ENCODE measurements at places on chromosomes 7 and 10. TPM values are rescaled to one million over a fixed set of nuclear protein-coding genes. Genes with fewer than 3 reads are reported as not detected.

The SAMD9L gene
- total RNA-seq, result 3.8 TPM

The SFTPA1 gene
- not detected for total RNA-seq

The GPC2 gene
- total RNA-seq, result not detected

The TUBB8 gene
- not detected for total RNA-seq

DNA sequence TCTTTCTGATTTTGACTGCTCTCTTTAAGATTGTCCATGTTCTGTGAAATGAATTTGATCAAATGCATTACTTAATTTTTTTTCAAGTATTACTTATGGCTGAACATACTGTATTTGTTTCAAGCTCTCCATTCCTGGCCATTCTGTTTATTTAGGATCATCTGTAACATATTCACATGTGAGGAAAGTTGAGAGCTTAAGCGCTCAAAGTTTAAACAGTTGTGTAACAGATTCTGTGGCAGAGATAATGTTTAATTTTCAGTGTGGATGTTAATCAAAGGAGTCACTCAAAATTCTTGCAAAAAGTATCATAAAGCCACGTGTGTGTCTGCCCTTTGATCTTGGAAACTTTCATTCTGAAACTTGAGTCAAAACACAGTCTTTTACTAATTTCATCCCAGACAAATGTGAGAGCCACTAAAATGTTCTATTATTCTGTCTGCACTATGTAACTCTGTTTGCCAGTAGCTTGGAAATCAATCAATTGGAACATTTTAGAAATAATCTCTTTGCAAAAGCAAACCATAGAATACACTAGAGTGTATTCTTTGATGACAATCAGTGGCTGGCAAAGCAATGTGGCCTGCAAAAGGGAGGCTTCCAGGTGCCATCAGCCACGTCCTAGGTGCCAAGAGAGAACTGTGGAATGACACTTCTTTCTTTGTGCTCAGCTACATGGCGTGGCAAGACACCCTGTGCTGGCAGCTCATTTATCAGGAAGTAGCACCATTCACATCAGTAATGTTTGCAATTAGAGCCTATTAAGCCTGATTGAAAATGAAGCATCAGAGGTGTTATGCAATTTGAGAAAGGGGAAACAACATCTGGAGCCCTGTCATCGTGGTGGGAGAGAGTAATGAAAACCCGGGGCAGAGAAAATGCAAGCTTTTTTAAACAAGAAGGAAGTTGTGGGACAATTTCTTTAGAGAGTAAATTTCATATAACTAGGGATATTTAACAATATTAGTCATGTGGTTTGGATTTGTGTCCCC, 40.9 kb downstream of the ARL5B start:
- no peak for DNase-seq

DNA sequence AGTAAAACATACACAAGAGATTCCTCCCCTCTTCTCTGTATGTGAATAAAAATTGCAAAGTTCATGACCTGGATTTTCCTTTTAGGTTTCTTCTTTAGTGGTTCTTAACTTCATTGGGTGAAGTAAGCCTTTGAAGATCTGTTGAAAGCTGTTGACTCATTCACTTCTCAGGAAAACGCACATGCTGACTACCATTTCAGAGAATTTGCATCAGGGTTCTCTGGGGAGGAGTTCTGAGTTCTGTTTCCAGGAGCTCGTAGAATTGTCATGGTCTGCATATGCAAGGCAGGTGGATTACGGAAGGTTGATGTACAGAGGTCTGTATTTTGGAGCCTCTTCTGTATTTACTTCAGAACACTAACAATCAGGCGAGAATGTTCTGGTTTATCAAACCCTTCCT, 962 bp upstream of the SLC26A4 start:
- no peak for DNase-seq

DNA sequence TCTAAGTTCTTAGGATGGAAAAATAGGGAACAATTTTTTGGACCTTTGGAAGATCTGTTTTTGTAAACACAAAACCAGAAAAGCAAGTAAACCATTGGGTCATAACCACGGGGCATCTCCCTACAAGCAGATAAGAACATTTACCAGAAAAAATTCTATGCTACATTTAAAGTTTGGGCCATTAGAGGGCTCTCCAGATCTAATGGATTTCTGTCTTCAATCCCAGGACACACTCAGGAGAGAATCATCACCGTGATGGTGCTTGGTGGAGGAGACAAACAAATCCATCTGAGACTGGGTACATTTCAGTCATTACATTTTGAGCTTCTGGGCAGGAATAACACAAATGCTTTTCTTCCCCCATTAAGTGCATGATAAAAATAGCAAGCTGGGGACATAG, 178.4 kb upstream of the TARP start:
- DNase-seq, result no peak

DNA sequence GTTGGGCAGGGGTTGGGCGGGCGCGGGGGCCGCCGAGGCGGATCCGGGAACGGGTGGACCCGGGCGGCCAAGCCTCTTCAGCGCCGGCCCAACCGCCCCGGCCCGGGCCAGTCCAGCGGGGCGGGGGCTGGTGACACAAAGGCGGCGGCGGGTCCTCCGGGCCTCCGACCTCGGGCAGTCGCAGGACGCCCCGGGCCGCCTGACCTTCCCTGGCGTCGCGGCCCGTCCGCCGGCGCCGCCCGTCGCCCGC, 54.2 kb downstream of the METTL2B start:
- DNase-seq, result no peak

DNA sequence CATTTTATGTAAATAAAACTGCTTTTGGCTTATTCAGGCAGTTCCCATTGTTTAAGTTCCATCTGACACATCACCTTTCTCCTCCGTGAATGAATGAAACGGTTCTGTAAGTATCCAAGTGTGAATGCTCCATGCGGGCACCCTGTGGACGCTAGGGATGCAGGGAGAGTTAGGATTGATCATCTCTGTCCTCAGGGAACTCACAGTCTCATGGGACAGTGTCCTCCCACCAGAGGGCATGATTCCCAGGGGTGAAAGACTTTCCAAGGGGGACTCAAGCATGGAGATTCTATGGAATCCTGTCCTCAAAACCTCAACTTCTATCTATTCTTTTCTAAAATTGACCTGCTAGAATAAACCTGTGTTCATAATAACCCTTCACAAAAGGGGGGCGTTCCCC, 98.8 kb downstream of the HECW1 start:
- DNase-seq, result no peak

DNA sequence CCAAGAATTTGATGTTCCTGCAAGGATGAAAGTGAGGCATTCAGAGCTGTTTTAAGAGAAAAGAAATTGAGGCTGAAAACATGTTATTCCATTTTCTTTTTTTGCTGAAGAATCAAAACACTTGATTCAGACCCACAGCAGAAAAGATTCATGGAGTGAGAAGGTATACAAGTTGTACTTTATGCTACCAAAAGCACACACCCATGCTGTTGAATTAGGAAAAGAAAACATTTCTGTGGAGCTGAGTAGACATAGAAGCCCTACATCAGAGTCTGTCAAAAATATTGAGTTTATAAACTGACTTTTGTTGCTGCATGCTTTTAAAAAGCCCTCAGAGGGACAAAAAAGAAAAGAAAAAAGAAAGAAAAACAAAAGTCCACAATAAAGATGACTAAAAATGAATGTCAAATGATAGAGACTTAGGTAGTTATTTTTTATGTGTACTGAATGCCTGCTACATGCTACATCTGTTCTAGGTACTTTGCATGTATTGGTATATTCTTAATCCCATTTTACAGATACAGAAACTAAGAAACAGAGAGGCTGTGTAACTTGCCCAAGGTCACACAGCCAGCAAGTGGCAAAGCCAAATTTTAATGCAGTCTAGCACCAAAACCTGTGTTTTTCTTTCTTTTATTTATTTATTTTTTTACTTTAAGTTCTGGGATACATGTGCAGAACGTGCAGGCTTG, 71.7 kb upstream of the PALS2 start:
- no peak for DNase-seq

DNA sequence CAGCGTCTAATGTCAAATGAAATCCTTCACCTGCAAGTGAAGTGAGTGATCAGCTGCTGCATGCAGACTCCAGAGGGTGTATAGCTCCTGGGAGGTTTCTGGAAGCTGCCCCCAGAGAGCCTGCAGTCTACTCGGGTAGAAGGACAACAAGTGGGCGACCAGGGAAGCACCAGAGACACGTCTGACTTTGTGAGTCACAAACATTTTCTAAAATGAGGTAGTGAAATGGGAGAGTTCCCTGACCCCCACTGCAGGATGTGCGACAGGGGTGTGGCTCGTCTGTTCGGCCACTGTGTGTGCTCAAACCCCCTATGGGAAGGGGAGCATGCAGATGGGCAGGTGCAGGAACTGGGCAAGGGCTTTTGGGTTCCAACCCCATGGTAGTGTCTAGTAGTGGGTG, 177.1 kb upstream of the PRKCQ start:
- DNase-seq, result no peak

DNA sequence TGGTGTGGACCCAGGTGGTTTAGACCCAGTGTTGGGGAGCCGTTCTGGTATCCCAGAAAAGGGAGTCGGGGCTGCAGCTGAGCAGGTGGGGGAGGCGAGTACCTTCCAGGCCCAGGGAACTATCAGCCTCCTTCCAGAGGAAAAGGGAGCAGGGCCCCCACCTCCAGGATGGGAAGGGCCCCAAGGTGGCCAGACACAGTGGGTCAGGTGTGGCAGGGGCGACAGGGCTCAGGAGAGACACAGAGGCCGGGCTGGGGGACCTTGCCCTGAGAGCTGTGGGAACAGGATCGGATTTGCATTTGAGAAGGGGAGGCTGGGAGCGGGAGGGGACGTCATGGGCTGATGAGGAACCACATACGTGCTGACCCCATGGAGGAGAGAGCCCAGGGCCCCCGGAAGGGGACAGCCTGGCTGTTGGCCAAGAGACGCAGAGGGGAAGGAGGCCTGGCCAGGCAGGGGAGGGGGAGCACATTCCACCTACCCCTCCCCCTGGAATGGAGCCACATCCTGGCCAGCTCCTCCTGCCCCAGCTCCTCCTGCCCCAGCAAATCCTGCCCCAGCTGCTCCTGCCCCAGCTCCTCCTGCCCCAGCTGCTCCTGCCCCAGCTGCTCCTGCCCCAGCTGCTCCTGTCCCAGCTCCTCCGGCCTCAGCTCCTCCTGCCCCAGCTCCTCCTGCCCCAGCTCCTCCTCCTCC, 9.7 kb upstream of the TTYH3 start:
- no peak for DNase-seq

- DNase-seq, result no peak
Measured at GRCh38 chr10:86355571-86356038, 11.0 kb downstream of the GRID1 start.

- no peak for DNase-seq
Measured at GRCh38 chr7:53095731-53096501, 60.5 kb downstream of the POM121L12 start.

GRCh38 chr10:98326621-98327027, 58.6 kb upstream of the LOXL4 start:
- no peak for DNase-seq

Data from MG63 (cell line).